ENCODE measurements at places on chromosomes 11 and 22.

GRCh38 chr11:26780376-26781085 lies 58.7 kb upstream of the SLC5A12 start:
- DNase-seq: no peak

GRCh38 chr11:71931245-71931602 lies 2.4 kb downstream of the RNF121 start:
- DNase-seq: no peak

DNA sequence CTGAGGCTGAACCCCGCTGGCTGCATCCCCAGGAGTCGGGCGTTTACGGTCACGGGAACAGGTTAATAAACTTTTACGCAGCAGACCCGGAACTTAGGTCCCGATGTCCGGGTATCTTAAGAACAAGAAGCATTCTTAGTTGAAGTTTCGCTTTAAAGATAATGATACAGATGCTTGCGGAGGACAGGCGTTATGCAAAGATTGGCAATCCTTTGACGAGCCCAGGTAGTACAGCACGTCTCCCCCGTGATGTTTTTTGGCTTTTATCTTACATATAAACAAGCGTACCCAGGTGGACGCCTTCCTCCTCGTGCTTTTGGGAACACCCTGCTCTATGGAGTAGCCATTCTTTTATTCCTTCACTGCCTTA lies 871 bp upstream of the TOLLIP start:
- no peak for DNase-seq

- no peak for DNase-seq
These were observed 686.9 kb downstream of the FAM181B start for GRCh38 chr11:82046778-82047177.

DNA sequence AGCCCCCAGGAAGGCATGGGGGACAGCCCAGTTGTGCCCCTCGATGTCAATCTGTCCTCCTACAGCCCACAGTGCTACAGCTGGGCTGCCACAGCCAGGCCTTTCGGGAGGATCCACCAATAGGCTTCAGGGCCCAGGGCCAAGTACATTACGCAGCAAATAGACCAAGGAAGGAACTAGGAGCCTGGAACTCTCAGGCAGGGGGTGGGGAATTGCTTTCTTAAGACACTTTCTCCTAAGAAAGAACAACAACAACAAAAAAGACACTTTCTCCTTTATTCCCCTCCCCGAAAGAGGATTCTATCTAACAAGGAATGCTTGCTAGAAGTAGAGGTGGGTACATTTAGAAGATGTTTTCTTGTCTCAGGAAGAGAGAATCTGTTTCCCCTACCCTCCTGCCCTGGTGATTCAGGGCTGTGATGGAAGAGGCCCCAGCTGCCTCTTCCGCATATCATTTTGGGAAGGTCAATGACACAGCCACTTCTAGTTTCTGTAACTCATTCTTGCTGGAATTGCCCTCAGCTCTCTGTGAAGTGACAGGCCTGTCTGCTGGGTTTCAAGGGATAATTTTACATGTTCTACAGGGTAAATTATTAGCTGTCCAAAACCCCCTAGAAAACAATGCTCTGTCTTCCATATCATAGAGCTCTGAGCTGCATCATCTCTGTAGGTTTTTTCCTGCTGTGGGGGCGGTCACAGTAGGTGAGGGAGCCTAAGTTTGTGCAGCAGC lies 6.0 kb upstream of the MALAT1 start:
- DNase-seq: peak; percentile 85

All from nucleus accumbens (tissue), 56 donors.